ENCODE measurements at places on chromosomes 7 and 10.

GRCh38 chr7:50068026-50068425 lies 25.0 kb downstream of the ZPBP start:
- peak; percentile 12 for DNase-seq

DNA sequence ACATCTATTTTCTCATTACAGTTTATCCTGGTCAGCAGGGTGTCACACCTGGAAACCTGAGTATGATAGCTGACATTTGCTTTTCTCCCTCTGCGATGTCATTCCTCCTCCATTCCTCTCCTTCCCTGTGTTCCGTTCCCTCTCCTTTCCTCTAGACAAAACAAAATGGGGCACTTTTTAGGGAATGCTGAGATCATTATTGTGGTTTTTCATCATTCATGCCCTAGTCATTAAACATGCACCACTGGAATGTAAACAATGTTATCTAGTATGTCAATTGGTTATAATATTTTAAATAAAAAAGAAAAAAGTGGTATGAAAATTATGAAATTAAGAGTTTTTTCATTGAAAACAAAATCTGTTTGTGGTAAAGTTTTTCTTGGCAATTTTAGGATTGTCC lies 132.6 kb downstream of the MAPK8 start:
- no peak for DNase-seq

DNA sequence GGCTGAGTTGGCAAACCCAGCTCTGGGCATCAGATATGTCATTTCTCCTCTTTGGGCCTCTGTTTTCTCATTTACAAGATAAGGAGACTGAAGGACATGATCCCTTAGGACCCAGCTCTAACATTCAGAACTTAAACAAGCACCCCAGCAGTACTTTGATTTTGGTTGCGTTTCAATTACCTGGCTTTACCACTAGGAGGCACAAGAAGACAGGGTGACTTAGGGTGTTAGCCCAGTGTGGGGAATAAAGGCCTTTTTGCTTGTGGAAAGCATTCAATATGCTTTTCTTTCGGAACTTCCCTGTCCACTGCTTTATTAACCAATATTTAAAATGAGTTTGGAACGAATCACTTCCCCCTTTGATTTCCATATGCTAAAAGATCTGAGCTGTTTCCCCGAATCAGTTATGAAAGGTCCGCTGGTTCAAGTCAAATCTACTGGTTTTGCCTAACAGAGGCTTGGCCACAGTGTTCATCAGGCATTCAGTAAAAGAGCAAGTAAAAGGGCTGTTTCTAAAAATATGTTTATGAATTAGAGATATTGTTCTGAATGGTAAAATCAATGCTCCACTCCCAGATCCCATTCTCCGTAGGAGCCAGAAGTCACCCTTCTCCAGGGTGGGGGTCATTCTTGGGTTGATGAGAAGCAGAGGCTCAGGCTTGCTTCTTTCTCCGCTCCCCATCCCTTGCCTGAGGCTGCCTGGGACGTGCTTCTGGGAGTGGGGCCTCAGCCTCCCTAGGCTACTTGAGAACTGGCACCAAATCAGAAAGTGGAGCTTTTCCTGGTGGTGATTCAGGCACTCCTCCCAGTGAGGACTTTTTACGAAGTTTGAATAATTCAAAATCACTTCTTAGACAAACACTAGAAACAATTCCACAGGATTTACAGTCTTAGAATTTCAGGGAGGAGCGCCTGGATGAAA lies 105.5 kb downstream of the MYOF start:
- peak; percentile 85 for DNase-seq

DNA sequence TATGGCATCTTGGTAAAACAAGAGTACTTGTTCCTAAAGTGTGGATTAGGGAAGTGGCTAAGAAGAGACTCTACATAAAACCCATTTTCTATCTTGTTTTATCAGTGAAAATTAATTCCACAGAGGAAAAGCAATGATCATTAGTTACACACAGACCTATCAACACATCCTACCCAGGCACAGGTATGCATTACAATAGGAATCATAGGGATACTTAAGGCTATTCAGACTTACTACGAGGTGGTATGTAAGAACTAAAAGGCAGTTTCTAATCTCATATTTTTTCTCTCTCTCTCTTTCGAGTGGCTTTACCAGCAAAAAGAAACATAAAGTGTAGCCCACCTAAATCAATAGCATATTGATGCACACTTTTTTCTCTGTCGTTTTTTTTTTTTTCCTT lies 166.3 kb upstream of the FEZF1 start:
- DNase-seq: no peak

GRCh38 chr7:155568842-155569494 lies 22.6 kb upstream of the CNPY1 start:
- DNase-seq: no peak

- DNase-seq: peak; percentile 54
Observed at GRCh38 chr7:128035712-128036111, 4.5 kb upstream of the LRRC4 start.

GRCh38 chr7:39324139-39324760 lies 242.0 kb upstream of the YAE1 start:
- no peak for DNase-seq

GRCh38 chr10:31936933-31937332 lies 8.3 kb upstream of the ARHGAP12 start:
- DNase-seq: no peak

- DNase-seq: no peak
Observed at GRCh38 chr7:71511361-71511807, 379.4 kb downstream of the GALNT17 start.

- no peak for DNase-seq
Observed at GRCh38 chr10:17161775-17162174, 32.2 kb upstream of the CUBN start.

DNA sequence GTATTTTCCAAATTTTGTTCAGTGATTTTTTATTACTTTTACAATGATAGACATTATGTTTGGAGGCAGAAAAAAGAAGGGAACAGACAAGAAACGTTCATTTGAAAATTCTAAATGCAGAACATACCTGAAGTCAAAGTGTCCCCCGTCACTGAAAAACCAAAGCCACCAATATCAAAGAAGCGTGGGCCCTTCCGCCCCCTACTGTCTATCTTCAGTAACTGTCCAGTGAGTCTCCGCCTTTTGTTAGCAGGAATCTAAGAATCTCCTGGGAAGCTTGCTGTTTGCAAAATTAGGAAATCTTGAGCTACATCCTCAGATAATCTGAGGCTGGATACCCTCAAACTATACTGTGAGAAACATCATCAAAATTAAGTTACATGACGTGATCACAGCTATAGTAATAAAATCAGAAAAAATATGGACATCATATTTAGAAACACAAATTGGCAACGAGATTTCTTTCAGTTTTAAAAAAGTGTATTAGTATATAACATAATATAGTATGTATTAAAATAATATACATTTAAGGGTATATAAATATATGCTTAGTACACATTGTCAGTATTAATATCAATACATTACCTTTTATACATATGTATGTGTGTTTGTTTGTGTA lies 169.3 kb upstream of the AKR1E2 start:
- DNase-seq: peak; percentile 39

DNA sequence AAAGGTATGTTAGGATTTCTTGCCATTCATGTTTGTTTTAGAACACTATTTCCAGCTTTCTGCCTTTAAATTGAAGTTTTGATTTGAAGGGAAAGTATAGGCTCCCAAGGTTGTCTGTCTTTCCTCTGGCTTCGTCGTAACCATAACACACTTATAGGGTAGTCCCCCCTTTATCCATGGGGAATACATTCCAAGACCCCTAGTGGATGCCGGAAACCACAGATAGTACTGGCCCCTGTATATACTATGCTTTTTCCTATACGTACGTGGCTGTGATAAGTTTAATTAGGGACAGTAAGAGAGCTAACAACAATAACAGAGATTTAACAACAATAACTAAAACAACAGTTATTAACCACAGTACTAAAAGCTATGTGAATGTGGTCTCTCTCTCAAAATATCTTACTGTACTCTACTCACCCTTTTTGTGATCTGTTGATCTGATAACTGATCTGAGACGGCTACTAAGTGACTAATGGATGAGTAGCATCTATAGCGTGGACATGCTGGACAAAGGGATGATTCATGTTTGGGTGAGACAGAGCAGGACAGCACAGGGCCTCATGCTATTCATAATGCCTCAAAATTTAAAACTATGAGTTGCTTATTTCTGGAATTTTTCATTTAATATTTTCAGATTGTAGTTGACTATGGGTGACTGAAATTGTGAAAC lies 273.1 kb downstream of the AUTS2 start:
- no peak for DNase-seq

DNA sequence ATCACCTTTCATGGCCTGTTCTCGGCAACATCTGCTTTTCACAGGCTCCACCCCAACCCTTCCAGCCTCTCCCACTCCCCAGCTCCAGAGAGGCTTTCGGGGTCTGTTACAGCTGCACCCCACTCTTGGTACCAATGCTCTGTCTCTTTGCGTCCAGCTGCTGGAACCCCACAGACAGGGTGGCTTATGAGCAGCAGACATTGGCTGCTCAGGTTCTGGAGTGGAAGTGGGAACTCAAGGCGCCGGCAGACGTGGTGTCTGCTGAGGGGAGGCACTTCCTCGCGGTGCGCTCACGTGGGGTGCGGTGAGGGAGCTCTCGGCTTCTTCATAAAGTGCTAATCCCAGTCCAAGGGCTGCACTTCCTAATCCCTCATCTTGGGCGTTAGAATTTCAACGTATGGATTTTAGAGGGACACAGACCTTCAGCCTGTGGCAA lies 185.7 kb downstream of the ELFN1 start:
- no peak for DNase-seq

- DNase-seq: peak; percentile 72
Observed at GRCh38 chr10:104045151-104046089, 40.3 kb downstream of the COL17A1 start.

GRCh38 chr10:84405662-84406061 lies 77.3 kb downstream of the CCSER2 start:
- no peak for DNase-seq

GRCh38 chr10:24541239-24541753 lies 182.4 kb downstream of the ARHGAP21 start:
- DNase-seq: no peak

GRCh38 chr7:636396-636795 lies 90.1 kb upstream of the DNAAF5 start:
- DNase-seq: no peak

DNA sequence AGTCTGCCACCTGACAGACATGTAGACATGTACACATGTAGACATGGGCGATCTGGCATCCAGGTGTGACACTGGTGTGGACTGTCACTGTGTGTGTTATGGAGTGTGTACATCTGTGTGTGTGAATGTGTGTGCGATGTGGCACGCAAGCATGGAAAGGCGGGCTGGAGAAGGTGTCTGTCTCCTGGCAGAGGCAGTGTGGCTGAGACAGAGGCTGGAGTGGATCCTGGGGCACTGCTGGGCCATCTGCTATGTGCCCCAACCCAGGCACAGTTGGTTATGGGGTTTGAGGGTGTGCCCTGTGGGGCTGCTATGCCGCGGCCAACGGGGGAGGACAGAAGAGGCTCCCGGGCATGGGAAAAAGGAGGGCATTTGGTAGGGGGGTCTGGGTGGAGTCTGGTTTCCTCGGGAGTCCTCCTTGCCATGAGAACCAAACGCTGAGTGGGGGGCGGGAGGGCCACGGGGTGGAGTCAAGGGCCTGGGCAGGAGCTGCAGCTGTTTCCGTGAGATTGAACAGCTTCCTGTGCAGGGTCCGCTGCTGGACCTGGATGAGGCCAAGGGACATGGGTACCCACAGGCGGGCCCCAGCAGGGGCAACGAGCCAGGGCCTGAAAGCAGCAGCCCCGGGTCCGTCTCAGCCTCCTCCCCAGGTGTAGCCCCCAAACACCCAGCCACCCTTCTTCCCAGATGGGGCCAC lies 1.3 kb downstream of the ELN start:
- no peak for DNase-seq

Measured in HEK293T (cell line).